Suppressor macrophage treated with lipopolysaccharide for 4 hours (primary cell): ENCODE measurements at places on chromosomes 3 and 15.

- DNase-seq, result no peak
Measured at GRCh38 chr3:38028621-38029361, 651 bp downstream of the PLCD1 start.

GRCh38 chr3:79724206-79724605 is 43.6 kb downstream of the ROBO1 start:
- no peak for DNase-seq

GRCh38 chr15:59063042-59063441 is 41.9 kb upstream of the CCNB2 start:
- DNase-seq, result peak; percentile 50

DNA sequence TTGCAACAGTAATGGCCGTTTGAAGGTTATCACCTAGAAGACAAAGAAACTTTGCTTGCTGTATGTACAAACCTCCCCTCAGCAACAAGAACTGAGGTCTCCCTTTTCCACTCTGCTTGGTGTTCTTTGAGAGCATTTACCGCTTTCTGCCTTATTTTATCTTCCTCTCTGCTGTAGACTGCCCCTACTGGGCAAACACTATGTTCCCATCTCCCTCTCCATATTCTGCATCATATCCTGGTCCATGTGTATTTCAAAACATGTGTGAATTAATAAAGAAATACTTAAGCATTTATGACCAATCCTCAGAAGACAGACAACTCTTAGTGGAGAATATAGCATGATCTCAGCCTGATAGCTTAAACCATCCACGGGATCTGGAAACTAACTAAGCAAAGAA is 64.4 kb downstream of the ATP13A5 start:
- no peak for DNase-seq

DNA sequence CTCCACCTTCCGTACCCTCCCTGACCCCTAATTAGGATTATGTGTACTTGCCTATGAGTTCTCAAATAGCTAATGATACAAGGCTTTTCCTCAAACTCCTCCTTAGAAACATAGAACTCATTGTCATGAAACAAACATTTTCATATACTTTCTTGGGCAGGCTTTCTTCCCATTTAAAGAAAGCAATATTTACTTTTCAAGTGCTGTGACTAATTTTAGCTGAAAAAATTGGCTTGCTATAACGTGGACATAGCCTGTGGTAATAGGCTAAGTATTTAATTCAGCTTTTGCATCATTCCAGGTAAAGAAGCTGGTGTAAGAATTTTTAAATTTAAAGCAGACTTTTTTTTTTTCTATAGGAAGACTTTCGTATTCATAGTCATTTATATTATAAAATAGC is 208.7 kb downstream of the SOX2 start:
- no peak for DNase-seq

GRCh38 chr3:63192248-63192647 is 85.9 kb upstream of the SYNPR start:
- no peak for DNase-seq

GRCh38 chr3:129268396-129268795 is 10.3 kb upstream of the HMCES start:
- no peak for DNase-seq

DNA sequence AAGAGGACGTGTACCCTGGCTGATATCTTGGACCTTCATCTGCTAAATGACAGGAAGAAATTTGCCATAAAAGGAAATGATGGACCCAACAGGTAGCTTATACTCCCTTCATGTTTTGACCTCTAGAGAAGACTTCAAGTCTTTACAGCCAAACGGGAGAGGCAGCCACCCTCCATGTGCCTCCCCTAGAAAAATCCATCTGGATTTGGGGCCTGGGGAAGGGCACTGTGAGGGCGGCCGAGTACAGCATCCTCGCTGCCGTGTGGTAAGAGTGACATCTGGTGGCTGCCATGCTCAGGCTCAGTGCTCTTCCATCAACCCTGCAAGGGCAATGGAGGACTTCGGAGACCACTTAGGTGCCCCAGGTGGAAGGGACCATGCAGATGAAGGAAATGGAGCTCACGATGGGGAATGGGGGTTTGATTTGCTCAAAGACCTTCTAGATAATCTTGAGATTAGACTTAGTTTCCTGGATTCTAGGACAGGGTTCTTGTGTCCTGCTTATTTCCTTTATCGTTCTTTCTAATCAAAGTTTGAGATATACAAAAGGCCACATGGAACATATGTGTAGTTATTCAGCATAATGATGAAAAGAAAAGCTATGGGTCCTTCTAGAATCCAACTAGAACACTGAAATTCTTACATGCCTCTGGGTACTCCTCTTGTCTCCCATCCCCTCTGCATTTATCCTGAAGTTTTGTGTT is 44.4 kb downstream of the AQP9 start:
- DNase-seq, result peak; percentile 35

GRCh38 chr15:80929225-80929624 is 60.4 kb downstream of the MESD start:
- DNase-seq, result no peak

DNA sequence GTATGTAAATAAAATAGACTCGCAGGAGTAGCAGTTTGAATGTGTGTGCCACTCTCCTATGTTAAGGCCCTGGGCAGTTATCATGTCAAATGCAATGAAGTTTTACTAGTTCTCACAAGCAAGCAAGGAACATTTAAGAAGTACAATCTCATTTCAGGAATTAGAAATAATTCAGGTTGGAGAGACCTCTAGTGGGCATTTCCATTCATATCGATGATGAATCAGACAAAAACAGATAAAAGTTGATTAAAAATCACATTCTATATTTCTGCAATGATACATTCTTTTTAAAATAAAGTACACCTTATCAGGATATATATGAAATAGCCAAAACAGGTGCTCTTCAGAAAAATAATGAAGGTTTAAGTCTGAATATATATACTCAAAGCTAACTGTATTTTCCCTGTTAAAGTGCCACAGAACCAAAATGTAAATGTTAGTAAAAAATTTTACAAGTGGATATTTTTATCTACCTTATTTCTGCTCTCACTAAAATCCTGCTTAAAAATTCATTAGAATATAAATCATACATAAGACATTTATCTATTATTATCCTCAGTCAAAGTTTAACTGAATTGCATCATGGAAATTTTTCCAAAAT is 492.4 kb upstream of the FRG2C start:
- no peak for DNase-seq
